Purkinje cell (primary cell): ENCODE measurements at places on chromosomes 2 and 18. TPM values are rescaled to one million over a fixed set of nuclear protein-coding genes. Genes with fewer than 3 reads are reported as not detected.

The ACVR1C gene
- 2.6 and 4.8 TPM in 2 replicates for polyA plus RNA-seq

The OTOF gene
- polyA plus RNA-seq, result not detected in 2 replicates

The LINC00305 gene
- polyA plus RNA-seq, result not detected in 2 replicates

The NEU4 gene
- not detected in 2 replicates for polyA plus RNA-seq

The POU3F3 gene
- 2.3 and 2.8 TPM in 2 replicates for polyA plus RNA-seq

The SGO2 gene
- polyA plus RNA-seq, result 9.7 and 10.3 TPM in 2 replicates

The ZNF804A gene
- 10.8 and 11.8 TPM in 2 replicates for polyA plus RNA-seq

The KLHL14 gene
- polyA plus RNA-seq, result 0.20 TPM in 1 of 2 replicates, not detected in the other

The ACSL3 gene
- 143 and 150 TPM in 2 replicates for polyA plus RNA-seq

The BCL2 gene
- 1.5 and 1.8 TPM in 2 replicates for polyA plus RNA-seq

The CFAP53 gene
- 1.6 and 1.9 TPM in 2 replicates for polyA plus RNA-seq

The UGT1A7 gene
- not detected in 2 replicates for polyA plus RNA-seq

The MSH2 gene
- 22.0 and 34.8 TPM in 2 replicates for polyA plus RNA-seq

The TNS1 gene
- 0.18 and 0.82 TPM in 2 replicates for polyA plus RNA-seq

The GALM gene
- polyA plus RNA-seq, result 1.4 and 3.7 TPM in 2 replicates

The SPEG gene
- polyA plus RNA-seq, result 1.5 and 3.0 TPM in 2 replicates

The LIMS4 gene
- polyA plus RNA-seq, result not detected in 2 replicates

The TYW5 gene
- 9.0 and 11.0 TPM in 2 replicates for polyA plus RNA-seq

The UPP2 gene
- polyA plus RNA-seq, result 0.75 and 0.90 TPM in 2 replicates

The ERFE gene
- 3.7 TPM in 1 of 2 replicates, not detected in the other for polyA plus RNA-seq

The ATP8B1 gene
- polyA plus RNA-seq, result 0.11 TPM in 1 of 2 replicates, not detected in the other

The UGT1A3 gene
- not detected in 2 replicates for polyA plus RNA-seq

The DLX2 gene
- polyA plus RNA-seq, result not detected in 2 replicates

The SULT1C4 gene
- polyA plus RNA-seq, result 0.42 and 1.7 TPM in 2 replicates

The NRP2 gene
- polyA plus RNA-seq, result 0.07 and 1.4 TPM in 2 replicates

The CREG2 gene
- 0.73 and 23.4 TPM in 2 replicates for polyA plus RNA-seq

The UCN gene
- polyA plus RNA-seq, result 0.43 TPM in 1 of 2 replicates, not detected in the other

The RNF144A gene
- polyA plus RNA-seq, result 3.1 and 3.9 TPM in 2 replicates

The ACMSD gene
- polyA plus RNA-seq, result not detected in 2 replicates

The HOXD9 gene
- not detected in 2 replicates for polyA plus RNA-seq

The NFATC1 gene
- 0.17 and 0.91 TPM in 2 replicates for polyA plus RNA-seq

The TMEM163 gene
- polyA plus RNA-seq, result 1.6 and 3.3 TPM in 2 replicates

The HOXD12 gene
- polyA plus RNA-seq, result not detected in 2 replicates

The MRO gene
- 0.71 and 1.2 TPM in 2 replicates for polyA plus RNA-seq

The ABCB11 gene
- polyA plus RNA-seq, result 0.03 TPM in 1 of 2 replicates, not detected in the other

The ASAP2 gene
- polyA plus RNA-seq, result 18.9 and 44.0 TPM in 2 replicates

The TACR1 gene
- 0.47 and 0.99 TPM in 2 replicates for polyA plus RNA-seq

The GCG gene
- polyA plus RNA-seq, result not detected in 2 replicates

The FABP1 gene
- polyA plus RNA-seq, result not detected in 2 replicates

The FTCDNL1 gene
- polyA plus RNA-seq, result 4.8 and 5.7 TPM in 2 replicates

The SAG gene
- not detected in 2 replicates for polyA plus RNA-seq

The MAPK4 gene
- polyA plus RNA-seq, result 4.3 and 5.9 TPM in 2 replicates

The INPP4A gene
- polyA plus RNA-seq, result 62.6 and 68.7 TPM in 2 replicates
